ENCODE measurements at places on chromosomes 3 and 15.

- no peak for DNase-seq
These were observed 511.2 kb downstream of the MECOM start for GRCh38 chr3:169152319-169152718.

DNA sequence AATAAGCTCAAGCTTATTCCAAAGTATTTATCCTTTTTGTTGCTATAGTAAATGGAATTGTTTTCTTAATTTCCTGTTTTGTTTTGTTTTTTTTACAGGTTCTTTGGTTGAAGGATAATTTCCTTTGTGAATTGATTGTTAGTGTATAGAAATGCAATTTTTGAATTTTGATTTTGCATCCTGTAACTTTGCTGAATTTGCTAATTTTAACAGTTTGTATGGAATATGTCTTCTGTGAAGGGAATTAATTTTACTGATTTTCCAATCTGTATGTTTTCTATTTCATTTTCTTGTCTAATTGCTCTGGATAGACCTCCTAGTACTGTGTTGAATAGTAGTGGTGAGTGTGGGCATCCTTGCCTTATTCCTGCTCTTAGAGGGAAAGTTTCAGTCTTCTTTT lies 28.3 kb downstream of the PFN2 start:
- no peak for DNase-seq

DNA sequence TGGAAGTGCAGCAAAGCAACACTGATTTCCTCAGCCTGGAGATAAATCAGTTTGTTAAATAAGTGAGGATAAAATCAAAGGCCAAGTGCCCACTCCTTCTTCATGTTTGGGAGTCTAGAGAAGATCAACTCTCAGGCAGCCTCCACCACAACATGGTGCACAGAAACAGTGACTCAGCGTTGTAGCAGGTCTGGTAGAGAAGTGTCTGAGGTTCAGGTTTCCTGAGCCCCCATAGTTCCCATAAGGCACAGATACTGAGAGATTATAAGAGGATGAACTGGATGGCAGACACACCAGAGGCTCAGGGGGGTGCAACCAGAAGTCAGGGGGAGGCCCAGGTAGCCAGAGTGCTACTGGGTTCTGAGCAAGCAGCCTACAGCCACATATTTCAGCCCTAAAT lies 166.7 kb downstream of the FRMD5 start:
- DNase-seq: no peak

DNA sequence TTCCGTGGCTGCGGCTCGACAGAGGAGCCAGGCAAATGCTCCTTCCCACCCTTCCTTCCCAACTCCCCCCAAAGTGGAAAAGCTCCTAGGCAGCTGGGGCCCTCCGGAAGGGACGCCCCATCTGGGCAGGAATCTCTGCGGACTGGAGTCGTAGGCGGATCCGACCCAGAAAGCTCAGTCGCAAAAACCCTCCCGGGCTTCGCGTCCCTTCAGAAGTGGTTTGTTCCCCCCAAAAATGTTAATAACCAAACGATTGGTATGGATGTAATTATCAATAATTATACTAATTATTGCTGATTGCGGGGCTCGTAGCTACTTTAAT lies 3.8 kb downstream of the RNU6-1 start:
- DNase-seq: no peak

DNA sequence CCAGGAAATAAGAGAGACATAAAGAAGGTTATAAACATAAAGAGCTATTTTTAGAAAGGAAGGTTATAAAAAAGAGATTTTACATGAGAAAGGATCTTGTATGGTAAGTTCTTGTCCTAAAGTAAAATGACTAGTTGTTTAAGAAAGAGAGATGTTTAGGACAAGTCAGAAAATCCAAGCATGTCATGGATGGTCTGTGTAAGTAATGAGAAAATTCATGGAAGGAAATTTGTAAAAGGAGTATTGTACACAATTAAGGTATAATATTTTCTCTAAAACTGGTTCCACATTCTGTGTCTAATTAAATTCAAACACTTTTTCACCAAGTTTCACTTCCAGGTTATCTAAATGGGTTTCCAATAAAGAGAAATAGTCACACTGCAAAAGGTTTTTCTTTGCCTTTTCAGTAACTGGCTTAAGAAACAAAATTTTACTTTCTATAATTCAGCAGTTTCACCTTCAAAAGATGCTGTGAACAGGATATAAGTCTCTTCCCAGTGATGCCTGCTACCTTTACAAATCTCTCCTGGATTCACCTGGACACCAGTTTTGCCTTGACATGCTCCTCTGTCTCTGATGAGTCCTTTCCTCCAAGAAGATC lies 455.7 kb downstream of the ZIC1 start:
- no peak for DNase-seq

DNA sequence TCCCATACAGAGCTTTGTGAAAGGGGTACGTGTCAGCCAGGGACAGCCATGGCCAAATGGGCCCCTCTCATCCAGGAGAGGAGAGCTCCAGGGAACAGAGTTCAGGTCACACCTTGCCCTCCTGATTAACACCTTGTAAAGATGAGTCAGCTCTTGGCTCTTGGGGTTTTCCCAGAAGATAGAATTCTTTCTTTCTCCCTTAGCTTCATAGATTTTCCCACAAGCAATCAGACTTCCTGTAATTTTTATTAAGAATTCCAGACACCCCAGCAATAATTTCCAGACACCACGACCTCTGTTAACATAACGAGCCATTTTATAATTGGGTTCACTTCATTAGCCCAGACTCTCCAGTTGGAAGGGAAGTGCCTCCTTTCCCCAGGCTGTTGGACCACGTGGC lies 86.4 kb downstream of the LRTM1 start:
- DNase-seq: no peak

GRCh38 chr3:164929642-164930041 lies 148.7 kb downstream of the SI start:
- DNase-seq: no peak

- no peak for DNase-seq
These were observed 22.4 kb downstream of the LZTFL1 start for GRCh38 chr3:45819543-45819942.

DNA sequence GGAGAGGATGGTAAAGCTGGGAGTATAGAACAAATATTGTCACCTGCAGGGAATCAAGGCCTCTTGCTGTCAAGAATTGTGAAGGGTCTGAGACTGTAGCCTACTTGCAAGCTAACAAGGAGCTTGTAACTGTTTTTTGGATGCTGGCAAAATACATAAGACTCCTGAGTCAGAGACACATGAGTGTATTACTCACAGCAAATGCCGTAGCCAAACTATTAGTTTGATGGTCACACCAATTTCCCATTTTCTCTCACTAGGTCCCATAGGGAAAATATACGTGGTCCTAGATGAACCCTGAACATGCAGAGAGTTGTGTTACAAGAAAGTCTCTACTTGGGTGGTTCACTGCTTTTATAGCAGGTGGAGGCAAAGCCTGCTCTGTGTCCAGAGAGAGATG lies 44.7 kb upstream of the LIPC start:
- DNase-seq: no peak

GRCh38 chr3:185215873-185216606 lies 37.8 kb downstream of the EHHADH start:
- DNase-seq: no peak

GRCh38 chr15:41501191-41501917 lies 7.7 kb downstream of the ITPKA start:
- no peak for DNase-seq

- no peak for DNase-seq
These were observed 64.5 kb downstream of the LRTM1 start for GRCh38 chr3:54863366-54863765.

- no peak for DNase-seq
These were observed 7.5 kb downstream of the VPS13C start for GRCh38 chr15:62052713-62053112.

GRCh38 chr15:32993285-32993684 lies 201.2 kb downstream of the FMN1 start:
- no peak for DNase-seq

DNA sequence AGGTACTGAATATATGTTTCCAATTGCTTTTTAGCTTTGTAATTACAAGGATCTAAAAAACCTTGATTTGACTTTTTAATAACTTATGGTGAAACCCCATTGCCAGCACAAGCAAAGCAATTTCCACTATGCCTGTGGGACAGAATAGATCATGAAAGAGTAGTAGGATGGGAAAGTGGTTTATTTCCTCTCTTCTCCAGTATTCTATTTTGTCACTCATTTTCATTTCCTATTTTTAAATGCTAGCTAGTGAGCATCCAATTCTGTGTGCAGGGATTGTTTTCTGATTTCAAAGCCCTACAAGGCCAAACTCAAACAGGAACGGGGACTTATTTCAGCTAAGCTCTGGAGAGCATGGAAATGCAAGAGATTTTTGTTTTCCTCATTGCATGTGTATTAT lies 132.0 kb upstream of the TGFBR2 start:
- DNase-seq: no peak

DNA sequence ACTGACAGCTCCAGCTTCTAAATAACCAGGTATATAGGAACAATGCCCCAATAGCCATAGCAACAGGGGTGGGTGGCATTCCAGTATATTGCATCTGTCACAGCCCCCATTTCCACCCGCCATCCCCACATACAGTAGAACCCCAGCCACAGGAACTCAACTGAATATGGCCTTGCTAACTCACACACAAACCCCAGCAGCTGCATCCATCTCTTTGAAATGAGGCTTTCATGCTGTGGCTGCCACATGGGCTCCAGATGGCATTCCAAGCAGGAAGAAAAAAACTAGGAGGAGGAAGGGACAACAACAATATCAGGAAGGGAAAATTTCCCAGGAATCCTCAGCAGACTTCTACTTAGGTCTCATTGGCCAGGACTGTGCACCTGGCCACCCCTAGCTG lies 54.6 kb downstream of the CCR3 start:
- no peak for DNase-seq

DNA sequence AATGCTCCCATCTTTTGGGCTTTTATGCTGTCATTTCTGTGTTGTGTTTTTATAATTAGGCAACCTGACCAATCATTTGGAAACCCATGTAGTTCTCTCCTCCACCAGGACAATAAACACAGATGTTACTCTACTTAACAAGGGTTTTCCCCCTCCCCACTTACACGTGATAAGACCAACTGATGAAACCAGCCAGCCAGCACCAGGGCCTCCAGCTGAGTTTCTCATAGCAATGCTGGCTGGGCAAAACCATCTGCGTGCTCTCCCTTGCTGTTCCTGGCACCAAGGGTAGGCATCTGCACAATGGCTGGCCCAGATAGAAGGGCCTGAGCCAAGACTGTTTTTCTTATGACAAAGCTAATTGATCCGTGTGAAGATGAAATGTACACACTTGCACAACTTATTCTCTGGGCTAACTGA lies 310.4 kb downstream of the PLCL2 start:
- no peak for DNase-seq

DNA sequence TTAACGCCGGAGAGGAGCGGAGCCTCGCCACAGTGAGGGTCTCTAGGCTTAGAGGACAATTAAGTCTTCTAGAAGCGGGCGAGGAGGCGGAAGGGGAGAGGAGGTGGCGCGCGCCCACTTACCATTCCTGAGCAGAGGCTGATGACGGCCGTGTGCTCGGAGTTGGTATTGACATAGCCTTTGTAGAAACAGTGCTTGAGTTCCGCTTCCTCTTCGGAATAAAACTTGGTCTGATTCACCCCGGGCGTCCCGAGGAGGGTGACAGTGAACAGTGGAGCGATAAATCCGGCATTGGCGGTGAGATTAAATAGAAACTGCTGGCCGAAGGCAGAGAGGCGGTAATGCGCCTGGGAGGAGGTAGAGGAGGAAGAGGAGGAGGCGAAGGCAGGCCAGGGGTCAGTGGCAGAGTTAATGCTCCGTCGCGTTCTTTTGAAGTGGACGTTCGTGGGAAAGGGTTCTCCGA lies 1.3 kb downstream of the ADAMTS9 start:
- DNase-seq: no peak

- DNase-seq: no peak
These were observed 63.8 kb downstream of the SLC9A9 start for GRCh38 chr3:143784446-143784845.

DNA sequence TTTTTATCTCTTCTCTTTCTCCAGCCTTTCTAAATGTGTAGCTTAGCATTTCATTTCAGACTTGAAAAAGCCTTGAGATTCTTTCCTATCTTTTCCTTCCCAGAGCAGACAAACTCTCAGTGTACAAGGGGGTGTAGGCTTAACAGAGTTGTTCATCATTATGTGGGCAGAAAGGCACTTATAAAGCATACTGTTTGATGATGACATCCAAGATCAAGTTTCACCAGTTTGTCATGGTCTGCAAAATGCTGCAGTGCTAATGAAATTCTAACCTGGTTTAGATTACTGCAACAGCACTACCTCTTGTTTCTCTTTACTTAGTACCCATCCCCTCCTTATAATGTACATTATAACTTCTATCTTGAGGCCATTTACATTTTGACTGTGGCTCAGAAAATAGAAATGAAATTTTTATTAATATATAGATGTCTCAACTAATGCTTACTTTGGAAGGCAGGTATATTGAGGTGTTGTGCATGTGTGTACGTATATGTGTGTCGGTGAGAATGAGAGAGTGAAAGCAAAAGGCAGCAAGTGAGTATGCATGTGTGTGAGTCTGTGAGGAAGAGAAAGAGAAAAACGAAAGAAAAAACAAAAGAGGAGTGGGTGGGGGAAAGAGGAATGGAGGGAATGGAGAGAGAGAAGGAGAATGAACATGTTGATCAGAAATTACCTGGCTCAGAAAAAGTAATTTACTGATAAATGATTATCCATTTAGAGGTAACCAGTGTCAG lies 1043.6 kb downstream of the TUSC7 start:
- DNase-seq: peak; percentile 28

DNA sequence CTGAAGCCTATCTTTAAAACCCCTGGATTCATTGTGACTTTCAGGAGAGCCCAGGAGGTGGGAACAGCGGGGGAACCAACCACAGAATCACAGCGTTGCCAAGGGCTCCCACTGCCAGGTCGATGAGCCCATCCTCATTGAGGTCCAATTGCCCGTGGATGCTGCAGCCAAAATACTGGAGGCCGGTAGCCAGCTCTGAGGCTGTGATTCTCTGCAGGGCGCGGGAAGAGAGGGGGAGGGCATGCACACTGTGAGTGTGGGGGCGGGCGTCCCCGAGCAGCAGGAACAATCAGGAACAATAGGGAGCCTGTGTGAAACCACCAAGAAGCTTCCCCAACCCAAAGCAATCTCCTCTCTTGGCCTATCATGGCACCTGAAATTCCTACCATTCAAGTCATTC lies 53.4 kb downstream of the FEM1B start:
- no peak for DNase-seq

GRCh38 chr15:64022571-64022970 lies 23.7 kb downstream of the DAPK2 start:
- DNase-seq: no peak

GRCh38 chr3:30347679-30348216 lies 258.7 kb upstream of the TGFBR2 start:
- no peak for DNase-seq

- DNase-seq: no peak
These were observed 95.6 kb upstream of the THRB start for GRCh38 chr3:24589931-24590880.

GRCh38 chr3:40768536-40768935 lies 243.8 kb downstream of the ZNF621 start:
- DNase-seq: no peak

- no peak for DNase-seq
These were observed 519.5 kb downstream of the PYDC2 start for GRCh38 chr3:191980443-191980842.

DNA sequence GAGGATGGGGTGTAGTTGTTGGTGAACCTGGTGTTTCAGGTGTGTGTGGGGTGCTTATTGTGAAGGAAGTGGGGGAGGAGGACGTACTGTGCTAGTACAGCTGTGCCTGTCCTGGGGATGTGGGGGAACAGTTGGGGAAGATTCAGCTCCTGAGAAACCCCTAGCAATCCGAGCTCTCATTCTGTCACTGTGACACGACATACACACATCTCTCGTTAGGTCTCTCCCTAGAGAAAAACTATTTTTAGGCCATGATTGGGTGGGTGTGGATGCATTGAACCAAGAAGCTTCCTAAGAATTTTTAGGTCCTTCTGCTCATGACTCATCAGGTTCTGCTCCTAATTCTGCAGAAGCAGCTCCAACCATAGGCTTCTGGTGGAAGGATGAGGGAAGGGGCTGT lies 54.3 kb downstream of the SLC30A4 start:
- no peak for DNase-seq

Measured in NCI-H187 treated with DMSO at 0.1 percent for 48 hours (cell line).